ENCODE measurements at places on chromosomes 3 and 15.

DNA sequence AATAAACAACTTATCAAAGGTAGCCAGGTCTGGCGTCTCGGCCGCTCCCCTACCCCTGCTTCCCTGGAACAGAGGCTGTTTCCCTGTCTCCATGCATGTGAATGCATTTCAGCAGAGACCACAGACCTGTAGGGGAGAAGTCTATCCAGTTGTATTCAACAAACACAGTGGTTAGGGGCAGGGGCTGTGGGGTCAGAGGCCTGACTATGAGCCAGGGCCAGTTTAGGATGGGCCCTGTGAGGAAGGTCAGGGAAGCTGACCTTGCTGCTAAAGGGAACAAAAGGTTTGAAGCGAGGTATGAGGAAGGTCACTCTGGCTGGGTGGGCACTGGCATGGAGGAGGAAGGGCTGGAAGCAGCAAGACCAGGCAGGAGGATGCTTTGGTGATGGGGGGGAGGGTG, 184.6 kb downstream of the XXYLT1 start:
- no peak for DNase-seq

- no peak for DNase-seq
These were observed 3.8 kb upstream of the USP3 start for GRCh38 chr15:63500265-63501250.

DNA sequence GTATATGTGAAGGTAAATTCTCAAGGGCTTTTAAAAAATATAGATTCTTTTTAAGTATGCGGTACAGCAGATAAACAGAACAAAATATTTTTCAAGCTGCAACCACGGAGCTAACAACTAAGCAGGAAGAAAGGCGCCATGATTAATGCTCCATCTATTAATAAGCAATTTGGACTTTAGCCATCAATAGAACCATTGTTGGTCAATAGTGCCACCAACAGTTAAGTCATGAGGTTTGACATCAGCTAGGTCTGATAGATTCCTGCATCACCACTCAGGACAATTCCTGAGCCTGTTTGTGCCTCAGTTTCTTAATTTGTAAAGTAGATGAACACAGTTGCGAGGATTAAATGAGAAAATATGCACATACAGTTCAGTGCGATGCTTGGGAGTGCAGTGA, 65.1 kb upstream of the FAM3D start:
- no peak for DNase-seq

DNA sequence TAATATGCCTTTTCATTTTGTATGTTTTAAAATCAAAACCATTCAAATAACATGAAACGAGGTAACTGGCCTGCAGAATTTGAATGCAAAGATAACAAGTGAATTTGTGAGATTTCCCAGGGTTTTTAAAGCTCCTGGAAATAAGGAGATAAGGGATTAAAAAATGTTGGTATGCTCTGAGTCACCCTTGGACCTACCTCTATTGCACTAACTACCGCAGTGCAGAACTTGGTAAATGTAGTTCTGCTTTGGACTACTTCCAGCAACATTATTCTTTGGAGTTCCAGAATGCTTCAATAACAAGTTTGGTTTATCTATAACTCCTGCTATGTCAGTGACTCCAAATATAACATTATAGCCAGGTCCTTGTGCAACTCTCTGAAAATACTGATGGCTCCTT, 201.7 kb downstream of the GAP43 start:
- no peak for DNase-seq

DNA sequence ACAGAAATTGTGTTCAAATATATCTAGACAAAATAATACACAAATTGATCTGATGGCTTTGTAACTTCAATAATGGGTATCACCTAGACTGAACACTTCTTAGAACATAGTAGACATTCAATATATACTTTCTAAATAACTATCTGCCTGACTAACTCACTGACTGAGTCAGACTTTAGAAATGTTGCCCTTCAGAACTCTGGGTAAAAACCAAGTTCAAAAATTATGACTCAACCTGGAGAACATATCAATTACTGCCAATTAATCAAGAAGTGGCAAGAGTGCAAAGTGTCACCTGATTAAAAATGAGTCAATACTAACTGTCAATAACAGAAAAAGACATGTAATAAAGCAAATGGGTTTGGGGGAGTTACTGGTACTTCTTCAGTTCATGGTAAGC, 144.6 kb upstream of the TMCO5A start:
- DNase-seq, result no peak

DNA sequence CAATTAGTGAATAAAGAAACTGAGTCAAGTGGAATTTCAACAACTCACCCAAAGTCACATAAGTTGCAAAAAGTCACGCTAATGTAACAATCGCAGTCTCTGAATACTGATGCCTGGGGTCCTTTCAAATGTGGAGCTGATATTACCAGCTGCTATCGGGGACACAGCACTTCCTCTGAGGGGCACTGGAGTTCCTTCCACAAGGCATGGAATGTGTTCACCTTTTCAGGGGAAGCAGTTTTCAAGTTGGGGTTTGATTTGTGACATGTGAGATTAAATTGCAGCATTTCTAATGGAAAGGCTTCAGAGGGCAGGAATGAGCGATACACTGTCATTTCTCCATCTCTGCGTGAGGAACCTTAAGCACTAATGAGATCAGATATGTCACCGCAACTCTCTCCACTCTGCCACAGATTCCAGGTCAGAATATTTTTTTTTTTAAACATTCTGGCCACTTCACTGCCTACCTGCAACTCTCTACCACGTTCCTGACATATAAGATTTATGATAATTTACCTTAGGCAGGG, 807.2 kb upstream of the CFAP20DC start:
- no peak for DNase-seq

DNA sequence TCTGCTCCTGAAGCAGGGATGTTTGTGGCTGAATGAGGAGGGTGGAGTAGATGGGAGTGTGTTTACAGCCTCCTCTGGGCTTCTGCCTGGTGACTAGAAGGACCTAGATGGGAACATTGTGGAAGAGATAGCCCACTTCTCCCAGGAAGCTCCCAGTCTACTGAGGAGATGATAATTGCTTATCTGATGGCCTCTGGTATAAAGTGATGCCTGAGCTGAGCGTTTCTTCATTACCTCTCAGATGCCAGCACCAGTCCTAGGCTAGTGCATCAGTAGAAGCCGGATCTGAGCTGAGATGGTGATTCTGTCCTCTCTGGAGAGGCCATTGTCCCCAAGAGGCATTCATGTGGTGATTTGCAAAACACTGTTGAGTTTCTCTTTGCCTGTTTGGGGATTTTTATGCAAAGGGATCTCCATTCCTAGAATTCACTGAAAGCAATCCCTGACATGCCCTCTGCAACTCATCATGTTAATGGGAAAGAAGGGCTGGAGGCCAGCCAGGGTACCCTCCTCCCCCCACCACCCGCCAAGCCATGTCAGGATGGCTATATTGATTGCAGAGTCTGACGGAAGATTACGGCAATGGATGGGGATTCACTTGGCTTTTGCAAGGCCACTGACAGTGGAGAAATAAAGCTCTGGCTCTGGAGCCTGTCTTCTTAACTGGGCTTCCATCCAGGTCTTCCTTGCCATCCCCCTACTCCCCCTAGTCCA, 166.4 kb upstream of the ROPN1 start:
- no peak for DNase-seq

- DNase-seq, result no peak
These were observed 132.1 kb downstream of the IL1RAP start for GRCh38 chr3:190645932-190646460.

DNA sequence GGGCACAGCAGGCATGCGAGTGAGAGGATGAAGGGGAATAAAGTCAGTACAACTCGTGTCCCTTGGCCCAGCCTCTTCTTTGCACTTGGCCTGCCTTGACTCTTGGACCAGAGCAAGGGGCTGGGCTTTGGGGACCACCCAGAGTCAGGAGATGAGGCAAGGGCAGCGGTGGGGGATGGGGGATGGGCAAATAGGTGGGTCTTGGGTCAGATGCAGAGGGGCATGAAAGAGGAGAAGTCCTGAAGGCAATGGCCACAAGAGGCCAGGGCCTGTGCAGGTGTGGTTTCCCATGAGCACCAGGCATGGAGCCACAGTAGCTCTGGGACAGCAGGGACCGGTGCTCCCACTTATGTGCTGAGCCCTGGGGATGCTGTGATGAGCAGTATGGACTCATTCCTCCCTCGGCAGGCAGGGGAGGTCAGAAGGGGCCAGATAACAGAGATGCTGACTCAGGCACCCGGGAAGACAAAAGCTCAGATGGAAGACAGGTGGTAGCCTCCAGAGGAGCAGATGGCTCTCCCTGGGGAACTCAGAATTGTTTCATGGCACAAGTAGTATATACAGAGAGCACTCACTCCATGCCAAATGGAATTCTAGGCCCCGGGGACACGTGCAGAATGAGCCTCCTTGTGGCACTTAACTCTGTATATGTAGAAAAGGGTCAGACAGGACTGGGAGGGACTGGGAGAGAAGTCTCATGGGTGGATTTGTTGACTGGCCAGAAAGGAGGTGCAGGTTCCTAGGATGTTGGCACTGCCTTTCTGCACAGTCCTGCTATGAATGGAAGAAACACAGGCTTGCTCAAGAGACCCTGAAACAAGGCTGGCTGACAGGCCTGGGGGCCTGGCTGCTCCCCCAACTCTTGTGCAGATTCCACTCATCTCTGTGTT, 14.3 kb downstream of the ZBTB47 start:
- no peak for DNase-seq

DNA sequence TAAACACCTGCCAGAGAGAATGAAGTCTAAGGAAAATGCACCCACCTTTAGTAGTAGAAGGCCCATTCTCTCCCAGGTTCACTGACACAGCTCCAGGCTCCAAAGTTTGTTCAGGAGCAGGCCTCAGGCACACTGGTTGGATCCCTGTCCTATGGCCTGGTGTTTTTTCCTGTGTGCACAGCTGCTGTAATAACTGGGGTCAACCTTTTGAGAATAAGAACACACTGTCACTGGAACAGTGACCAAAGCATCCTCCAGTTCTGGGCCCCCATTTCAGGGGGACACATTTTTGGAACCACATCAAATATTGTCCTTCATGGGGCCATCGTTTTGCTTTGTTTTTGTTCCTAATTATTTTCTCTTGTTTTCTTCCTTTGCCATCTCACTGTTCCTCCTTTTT, 95.8 kb downstream of the ARNT2 start:
- no peak for DNase-seq

DNA sequence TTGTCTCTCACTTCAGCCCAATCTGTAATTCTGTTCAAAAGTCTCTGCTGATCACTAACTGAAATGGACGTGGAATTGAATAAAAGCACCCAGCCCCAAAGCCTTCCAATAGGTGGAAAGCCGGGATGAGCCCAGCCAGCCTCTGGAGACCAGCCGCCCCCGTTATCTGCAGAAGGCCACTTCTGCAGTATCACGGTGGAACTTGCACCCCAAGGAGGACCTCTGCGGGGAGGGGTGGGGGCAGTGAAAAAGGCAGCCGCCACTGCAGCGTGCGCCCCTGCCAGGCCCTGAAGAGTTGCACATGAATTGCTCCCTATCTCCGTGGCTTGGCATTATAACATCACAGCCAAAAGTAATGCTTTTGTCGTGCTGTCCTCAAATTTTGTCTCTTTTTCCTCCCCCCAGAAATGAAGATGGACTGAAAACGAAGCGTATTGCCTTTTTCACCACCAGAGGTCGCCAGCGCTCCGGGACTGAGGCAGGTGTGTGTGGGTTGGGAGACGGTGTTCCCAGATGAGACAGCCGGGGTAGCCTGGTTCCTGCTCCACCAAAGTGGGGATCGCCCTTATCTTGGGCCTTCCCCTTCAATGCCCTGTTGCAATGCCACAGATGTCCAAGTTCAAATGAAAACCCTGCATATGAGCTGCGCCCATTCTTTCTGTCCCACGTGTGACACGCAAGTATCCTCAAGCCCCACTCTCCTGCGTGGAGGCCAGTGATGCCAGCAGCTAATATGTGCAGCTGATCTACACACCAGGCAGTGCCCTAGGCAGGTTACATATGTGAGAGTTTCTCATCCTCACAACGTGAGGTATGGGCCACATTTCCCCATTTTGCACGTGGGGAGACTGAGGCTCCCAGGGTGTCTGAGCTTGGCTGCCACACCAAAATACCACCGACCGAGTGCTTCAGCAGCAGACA, 96.0 kb downstream of the LRRK1 start:
- DNase-seq, result peak; percentile 30

GRCh38 chr3:146072824-146073223, 88.2 kb downstream of the PLOD2 start:
- DNase-seq, result no peak

- no peak for DNase-seq
These were observed 70.4 kb upstream of the GATA2 start for GRCh38 chr3:128563439-128563838.

DNA sequence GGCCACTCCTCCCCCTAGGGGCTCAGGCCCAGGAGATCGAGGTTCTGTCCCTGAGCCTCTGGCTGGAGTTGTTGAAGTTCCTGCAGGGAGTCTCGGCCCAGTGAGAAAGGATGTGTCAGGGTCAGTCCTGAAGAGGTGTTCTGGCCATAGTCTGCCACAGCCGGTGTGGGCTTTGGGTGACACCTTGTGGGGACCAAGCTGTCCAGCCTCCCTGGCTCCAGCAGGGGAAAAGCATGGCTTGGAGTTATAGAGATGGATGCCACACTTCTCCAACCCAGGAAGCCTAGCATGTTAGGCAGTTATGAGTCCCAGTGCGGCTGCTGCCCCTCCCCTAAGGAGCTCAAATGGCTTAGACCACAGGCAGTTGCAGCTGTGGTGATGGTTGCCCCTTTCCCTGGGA, 945.6 kb upstream of the GBE1 start:
- DNase-seq, result no peak

GRCh38 chr3:183927059-183927458, 42.4 kb upstream of the PARL start:
- no peak for DNase-seq

DNA sequence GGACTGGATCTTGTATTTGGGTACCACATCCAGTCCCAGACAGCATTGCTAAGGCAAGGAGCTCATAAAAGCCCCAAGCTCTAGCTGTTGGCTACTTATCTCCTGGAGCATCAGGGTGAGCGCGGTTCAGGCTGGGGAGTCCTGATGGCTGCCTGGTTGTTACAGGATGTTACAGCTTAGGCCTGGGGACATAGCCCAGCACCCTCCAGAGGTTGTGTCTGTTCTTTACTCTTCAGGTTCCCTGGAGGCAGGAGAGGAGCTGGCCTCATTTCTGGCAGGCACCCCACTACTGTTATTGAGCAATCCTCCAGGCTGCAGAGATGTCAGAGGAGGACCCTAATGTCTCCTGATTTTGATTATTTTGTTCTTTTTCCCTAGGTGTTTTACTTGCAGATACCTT, 26.6 kb downstream of the APBA2 start:
- DNase-seq, result no peak

GRCh38 chr3:40262331-40262730, 47.2 kb upstream of the EIF1B start:
- no peak for DNase-seq

DNA sequence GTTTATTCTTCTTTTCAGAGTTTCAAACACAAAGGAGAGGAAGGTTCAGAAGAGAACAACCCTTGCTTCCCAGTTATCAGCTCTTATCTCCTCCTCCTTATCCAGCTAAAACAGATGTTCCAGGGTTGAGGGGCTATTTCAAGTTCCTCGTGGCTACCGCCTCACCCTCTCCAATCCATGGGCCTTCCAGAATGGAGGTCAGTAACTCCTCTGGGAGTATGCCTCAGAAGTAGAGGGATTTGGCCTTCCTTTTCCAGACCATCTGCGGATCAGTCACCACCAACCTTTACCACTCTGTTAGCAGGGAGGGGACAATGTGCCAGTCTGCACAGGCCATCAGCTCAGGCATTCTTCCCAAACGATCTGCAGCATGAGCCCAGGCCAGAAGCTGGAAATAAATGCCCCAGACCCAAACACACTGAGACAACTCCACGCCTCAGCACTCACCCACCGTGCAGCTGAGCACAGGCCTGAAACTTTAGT, 14.8 kb downstream of the HTR3C start:
- no peak for DNase-seq

- DNase-seq, result peak; percentile 65
These were observed at the start of gene POLQ for GRCh38 chr3:121545574-121546455. TSS of gene POLQ (minus strand) at chr3:121545988. CDS start at chr3:121545877, 111 bp downstream.

All from activated CD8-positive, alpha-beta memory T cell treated with anti-CD3 and anti-CD28 coated beads for 4 hours (primary cell).